Hematopoietic multipotent progenitor cell (in vitro differentiated cells): ENCODE measurements at places on chromosomes 6 and 20. TPM values are rescaled to one million over a fixed set of nuclear protein-coding genes. Genes with fewer than 3 reads are reported as not detected.

Gene NFATC2
- total RNA-seq: 16.2 TPM

DNA sequence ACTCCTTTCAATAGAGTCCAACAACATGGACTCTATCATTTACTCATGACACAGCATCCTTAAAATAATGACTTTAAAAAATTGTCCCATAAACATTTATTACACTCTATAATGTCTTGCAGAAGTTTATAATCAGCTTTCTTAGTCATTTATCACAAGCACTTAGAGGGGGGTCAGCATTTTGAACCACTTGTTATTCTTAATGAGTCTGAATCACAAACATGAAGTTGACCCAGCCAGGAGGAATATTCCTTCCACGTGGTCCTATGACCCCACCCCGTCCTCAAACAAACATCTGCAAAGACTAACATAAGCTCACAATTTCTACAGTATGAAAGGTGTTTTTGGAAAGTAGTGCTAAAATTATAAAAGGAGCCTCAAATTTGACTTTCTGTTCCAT is 91.1 kb downstream of the MTFR2 start:
- no peak for DNase-seq

DNA sequence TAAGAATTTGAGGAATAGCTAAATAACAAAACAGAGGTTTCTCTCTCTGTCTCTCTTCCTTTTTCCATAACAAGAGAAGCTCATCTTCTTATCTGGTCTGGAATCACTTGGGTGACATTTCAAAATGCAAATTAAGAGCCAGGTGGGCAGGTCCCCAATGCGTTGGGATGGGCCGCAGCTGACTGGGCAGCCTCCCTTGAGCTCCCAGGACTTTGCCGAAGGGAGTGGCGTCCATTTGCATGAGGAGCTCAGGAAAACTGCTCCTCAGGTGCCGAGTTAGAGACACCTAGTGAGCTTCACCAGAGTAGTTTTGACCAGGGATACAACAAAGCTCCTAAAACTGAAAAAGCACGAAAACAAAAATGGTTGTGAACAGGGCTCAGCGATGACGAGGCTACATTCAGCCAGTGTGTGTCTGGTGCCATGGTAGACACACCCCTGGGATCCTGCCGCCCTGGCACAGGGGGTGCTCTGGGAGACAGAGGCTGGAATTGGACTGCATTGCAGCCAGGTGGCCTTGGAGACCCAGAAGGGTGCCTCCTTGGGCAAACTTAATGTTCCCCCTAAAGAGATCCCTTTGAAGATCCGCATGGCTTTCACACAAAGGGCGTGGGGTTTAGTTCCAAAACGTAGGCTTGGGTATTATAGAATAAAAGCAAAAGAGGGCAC is 13.5 kb upstream of the SERPINB6 start:
- no peak for DNase-seq

GRCh38 chr6:140744659-140745320 is 1370.3 kb upstream of the CITED2 start:
- no peak for DNase-seq

Gene PLCB4
- total RNA-seq: 11.0 TPM

- DNase-seq: no peak
Measured at GRCh38 chr20:17711267-17711627, 11.5 kb downstream of the BANF2 start.

DNA sequence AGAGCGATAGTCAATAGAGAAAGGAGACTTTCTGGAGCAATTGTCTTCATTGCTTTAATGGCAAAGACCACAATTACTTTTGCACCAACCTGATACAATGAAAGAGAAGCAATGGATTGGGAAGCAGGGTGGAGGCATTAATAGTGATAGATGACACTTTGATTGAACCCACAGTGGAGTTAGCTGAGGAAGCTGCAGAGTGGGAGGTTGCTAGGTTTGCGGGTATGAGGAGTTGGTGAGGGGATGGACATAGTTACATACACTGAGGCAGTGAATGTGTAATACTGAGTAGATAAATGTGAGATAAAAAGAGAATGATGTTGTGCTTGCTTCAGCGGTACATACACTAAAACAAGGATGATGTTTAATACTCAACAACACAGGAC is 91.9 kb downstream of the AKAP7 start:
- DNase-seq: no peak

- no peak for DNase-seq
Measured at GRCh38 chr6:66198062-66198624, 491.1 kb upstream of the EYS start.

Gene BPIFB2
- total RNA-seq: not detected

Gene NKAIN4
- not detected for total RNA-seq

Gene ZNF343
- 4.8 TPM for total RNA-seq

GRCh38 chr20:50968289-50968688 is 9.7 kb downstream of the MOCS3 start:
- DNase-seq: no peak

GRCh38 chr6:17292600-17293133 is 11.5 kb downstream of the RBM24 start:
- DNase-seq: no peak

DNA sequence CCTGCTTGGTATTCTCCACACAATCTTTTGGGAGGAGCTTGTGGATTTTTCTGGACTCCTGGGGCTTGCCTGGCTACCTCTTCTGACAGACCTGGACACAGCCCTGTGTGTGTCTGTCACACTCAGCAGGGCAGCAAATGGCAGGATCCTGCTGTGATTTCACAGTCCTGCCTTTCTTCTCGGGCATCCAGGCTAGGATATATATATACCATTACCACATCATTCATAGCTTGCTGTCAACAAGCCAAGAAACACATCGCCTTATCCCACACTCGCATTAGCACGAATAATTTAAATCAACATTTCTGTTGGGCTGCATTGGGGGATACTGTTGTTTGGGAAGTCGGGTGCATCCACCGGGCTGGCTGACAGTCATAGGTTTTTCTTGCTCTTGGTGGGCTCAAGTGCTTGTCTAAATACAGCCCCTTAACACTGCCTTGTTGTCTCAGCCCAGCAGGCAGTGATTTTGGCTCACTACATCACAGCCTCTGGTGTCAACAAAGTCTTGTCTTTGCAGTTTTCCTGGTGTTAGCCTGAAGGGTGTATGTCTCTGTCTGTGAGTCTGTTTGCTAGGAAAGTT is 154.9 kb upstream of the FERMT1 start:
- no peak for DNase-seq

DNA sequence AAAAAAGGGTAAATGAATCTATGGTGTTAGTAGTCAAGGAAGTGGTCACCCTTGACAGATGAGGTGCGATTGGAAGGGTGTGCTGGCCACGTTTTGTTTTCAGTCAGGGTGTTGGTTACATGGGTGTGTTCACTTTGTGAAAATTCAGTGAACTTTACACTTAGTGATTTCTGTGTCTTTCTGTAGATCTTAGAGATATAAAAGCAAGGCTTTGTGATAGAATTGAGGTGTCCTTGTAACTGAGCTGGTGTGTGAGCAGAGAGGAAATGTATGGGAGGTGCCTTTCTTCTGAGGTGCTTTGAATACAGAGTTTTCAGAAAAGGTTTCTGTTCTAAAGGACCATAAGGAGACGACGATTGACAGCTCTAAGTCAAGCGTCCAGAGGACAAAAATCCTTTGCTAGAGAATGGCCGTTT is 90.5 kb downstream of the SAMD3 start:
- DNase-seq: no peak

- DNase-seq: no peak
Measured at GRCh38 chr20:22544462-22544861, 39.9 kb downstream of the FOXA2 start.

DNA sequence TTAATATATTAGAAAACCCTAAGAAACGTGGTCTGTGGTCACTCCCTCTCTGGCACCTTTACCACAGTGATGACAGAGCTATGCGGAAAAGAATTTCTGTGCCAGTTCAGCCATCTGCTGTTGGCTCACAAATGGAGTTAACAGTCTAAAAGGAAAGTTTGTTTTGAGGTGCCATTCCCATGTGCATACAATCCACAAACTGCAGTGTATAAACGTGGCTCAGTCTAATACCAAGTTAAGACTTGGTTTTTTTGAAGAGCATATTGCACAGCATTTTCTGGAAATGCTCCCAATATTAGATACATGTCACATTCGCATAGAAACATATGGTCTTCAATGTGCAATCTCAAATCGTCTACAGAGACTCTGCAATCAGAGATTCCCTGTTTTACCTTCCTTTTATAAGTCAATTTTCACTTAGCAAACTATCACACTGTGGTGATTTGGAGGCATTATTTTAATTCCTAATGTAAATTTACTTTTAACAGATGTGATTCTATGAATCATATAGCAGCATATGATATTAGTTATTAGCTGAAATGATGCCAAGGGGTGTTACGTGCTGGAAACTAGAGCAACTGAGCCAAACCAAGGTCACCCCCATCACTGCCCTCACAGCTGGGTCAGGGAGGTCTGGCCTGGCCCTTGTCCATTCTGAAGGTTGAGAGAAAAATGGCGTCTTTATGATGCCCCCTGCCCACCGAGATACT is 383.5 kb downstream of the PRKN start:
- DNase-seq: no peak

GRCh38 chr6:56827908-56828649 is 126.8 kb upstream of the BEND6 start:
- DNase-seq: no peak

GRCh38 chr6:33391922-33392594 is 435 bp downstream of the KIFC1 start:
- no peak for DNase-seq
